Kidney epithelial cell (primary cell): ENCODE measurements at places on chromosomes 3 and 15.

- DNase-seq = no peak
Observed at GRCh38 chr15:74954515-74954914, 2.1 kb downstream of the RPP25 start.

- DNase-seq = no peak
Observed at GRCh38 chr15:84880822-84881519, 3.5 kb upstream of the SLC28A1 start.

DNA sequence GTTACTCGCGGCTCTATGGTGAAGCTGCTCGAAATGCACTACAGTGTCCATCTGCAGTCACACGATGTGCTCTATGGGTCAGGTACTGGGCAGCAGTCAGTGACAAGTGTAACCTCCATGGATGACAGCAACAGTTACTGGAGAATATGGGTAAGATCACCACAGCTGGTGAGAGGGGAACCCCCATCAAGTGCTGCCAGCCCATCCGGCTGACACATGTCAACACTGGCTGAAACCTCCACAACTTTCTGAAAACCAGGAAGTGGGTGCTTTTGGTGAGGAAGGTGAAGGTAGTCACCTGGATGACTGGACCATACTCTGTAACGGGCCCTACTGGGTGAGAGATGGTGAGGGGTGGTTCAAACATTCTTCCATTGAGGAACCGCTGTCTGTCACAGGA, 87.4 kb upstream of the C15orf39 start:
- no peak for DNase-seq

DNA sequence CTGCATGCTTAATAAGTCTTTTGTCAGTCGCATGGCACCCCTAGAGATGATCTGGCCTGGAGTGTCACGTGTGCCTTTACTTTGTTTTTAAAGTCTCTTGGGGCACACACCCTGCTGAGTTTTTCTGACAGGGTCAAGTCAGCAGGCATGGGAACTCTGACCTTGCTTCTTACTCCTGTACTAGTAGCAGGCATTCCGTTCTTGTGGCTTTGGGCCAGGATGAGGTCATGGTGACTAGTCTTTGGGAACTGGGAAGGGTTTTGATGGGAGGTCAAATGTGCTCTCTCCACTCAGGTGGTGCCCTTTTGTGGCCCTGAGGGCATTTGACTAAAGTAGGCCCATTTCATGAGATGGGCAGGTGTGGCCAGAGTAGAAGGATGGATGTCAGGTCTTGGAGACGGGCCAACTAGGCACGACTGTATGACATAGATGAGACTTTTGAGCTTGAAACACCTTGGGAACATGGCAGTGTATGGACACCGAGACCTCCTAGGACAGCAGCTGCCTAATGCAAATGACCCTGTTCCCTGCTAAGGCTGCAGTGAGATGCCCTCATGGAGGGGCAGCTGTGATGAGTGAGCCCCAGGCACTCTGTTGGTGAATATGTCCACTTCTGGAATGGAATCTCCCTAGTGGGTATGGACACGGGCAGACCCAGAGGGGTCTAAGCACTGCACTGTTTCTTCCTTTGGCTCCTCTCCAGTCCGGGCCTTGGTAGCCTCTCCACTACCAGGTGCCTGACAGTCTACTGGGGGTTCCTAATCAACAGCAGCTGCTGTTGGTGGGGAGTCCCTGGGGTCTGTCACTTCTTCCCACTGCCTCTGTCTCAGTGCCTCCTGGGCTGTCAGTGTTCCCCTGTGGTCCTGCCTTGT, 16.4 kb downstream of the SRPRB start:
- DNase-seq = peak; percentile 63

GRCh38 chr3:153315781-153316180, 153.8 kb downstream of the RAP2B start:
- no peak for DNase-seq

DNA sequence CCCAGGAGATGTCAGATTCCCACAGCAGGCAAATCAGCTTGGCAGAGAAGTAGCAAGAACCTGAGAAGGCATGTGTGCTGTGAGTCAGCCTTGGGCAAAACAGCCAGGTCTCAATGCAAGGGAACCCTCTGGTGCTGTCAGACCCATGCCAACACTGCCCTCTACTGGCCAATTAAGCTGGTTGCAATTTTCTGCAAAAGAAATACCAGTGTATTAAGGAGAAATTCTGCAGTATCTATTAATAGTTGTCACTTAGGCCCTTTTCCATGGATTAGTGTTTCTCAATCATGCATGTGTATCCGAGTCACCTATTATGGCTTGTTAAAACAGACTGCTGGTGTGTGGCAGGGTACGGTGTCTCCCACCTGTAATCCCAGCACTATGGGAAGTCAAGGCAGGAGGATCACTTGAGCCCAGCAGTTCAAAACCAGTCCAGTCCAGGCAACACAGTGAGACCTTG, 26.2 kb downstream of the MAP4 start:
- peak; percentile 79 for DNase-seq

- DNase-seq = no peak
Observed at GRCh38 chr3:186154641-186155040, 45.8 kb upstream of the ETV5 start.

DNA sequence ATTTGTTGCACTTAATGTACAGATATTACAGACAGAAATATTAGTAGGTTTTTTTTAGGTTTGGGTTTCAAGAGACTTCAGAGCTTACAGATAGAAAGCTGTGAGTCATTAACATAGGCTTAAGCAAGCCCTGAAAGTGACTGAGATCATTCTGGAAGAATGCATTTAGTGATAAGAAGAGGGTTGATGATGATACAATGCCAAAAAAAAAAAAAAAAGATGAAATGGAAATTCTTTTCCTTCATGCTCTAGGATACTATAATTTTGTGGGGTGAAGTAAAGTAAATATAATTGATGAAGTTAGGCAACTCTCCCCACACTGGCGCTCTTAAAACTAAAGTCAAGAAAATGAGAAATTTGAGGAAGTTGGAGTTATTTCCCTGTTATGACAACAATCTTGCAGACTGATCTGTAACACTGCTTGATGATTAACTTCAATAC, 169.4 kb upstream of the ZNF385D start:
- DNase-seq = peak; percentile 51

- DNase-seq = no peak
Observed at GRCh38 chr15:51348688-51349087, 7.2 kb downstream of the GLDN start.

DNA sequence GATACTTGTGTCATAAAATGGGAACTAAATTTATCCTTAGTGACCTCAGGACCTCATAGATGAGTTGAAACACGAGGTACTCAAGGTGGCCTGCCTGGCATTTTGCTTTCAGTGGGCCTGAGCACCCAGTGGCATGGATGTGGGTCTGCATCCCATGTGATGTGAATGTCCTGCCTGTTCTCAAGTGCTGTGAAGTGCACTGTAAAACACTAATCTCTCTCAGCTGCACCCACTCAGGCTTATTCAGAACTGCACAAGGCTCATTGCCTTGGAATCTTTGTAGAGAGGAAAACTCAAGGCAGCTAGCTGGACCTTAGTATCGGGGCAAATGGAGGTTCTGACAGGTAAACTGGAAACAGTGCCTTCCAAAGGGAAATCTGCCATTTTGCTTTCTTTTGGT, 767.0 kb downstream of the TUSC7 start:
- no peak for DNase-seq

GRCh38 chr3:147919496-147919895, 510.3 kb downstream of the ZIC1 start:
- no peak for DNase-seq

GRCh38 chr3:193982258-193982659, 153.7 kb upstream of the HES1 start:
- no peak for DNase-seq

- DNase-seq = no peak
Observed at GRCh38 chr15:30062881-30063280, 19.9 kb upstream of the GOLGA8J start.

DNA sequence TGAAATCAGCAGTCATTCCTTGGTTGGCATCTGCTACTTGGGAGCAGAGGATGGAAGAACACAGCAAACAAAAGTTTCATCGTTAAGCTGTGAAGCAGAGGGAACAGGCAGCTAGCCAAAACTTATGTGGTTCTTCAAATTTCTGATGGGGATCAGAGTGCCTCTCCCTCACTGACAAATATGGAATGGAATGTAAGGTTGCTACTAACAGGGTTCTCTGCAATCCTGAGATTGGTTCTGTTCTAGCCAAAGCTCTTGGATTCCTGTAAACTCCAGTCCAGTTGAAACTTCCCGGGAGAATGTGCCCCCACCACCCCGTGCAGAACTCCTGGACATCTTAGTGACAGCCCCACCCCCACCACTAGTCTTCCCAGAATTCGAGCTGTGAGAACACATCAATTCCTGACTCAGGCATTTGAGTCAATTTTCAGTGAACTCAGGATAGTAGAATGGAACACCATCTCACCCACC, 55.9 kb upstream of the PHLDB2 start:
- DNase-seq = peak; percentile 86

DNA sequence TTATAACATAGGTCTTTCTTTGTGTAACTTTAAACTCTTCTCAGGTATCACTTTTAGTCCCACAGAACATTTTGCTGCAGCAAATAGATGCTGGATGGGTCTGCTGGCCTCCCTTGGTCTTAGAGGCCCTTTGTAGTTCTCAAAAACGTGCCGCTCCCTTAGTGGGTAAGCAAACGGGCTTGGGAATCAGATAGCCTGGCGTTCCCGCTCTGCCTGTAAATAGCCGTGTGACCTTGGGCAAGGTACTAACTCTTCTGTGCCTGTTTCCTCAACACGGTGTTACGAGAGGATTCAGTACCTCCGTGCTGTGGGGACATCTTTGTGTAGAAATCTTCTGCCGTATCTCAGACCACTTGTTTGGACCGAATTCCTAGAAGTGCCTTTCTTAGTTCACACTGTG, 64.4 kb downstream of the DNAJB8 start:
- DNase-seq = no peak
